ENCODE measurements at places on chromosomes 12 and 14.

GRCh38 chr12:84421103-84421502, 491.5 kb downstream of the SLC6A15 start:
- DNase-seq, result no peak

DNA sequence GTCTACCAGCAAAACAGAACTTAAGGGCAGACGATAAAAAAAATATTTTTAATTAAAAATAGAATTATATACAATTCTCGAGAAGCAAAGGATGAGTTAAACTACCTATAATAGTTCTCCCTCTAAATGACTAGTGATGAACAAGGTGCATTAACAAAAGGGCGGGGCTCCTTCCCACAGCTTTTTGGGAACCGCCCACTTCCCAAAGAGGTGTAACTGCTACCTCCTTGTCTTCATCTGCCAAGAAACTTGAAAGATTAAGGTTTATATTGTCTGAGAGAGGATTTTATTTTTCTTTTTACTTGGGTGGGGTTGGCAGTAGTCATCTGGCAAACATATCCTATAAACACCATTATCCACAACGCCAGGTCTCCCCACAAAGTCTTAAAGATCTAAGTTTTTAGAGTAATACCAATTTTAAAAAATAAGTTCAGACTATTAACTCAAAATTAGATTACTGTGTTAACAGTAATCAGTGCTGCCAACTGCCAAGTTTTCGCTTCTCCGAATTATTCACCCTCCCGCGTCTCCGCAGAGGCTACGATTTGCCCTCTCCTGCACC, 938 bp downstream of the RALGAPA1 start:
- DNase-seq, result peak; percentile 43

DNA sequence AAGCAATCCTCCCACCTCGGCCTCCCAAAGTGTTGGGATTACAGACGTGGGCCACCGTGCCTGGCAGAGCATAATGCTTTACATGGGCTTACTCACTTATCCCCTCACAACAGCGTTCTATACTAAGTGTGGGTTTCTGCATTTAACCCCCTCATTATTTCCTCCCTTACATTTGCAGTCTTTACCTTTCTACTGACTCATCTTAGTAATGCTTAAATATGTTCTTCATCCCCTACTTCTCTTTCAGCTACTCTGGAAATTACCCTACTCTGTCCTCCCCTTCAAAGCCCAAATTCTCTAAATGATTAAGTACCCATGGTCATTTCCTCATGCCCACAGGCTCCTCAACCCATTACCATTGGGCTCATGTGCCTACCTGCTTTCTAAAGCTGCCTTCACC, 40.7 kb downstream of the NKX2-1 start:
- DNase-seq, result no peak

DNA sequence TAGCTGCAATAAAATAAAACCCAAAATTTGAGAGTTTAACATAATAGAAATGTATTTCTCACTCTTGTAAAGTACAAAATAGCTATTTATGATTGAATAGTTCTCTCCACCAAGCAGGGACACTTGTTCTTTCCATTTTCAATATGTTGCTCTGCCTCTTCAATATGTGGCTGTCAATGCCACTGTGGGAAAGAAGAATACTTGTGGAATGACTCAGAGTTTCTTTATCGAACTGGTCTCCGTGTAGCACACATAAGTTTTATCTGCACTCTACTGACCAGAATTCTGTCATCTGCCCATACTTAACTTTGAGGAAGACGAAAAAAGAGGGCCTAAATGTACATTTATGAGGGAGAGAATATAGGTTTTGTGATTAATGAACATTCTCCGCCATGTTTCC, 256.9 kb downstream of the ATXN7L3B start:
- no peak for DNase-seq

DNA sequence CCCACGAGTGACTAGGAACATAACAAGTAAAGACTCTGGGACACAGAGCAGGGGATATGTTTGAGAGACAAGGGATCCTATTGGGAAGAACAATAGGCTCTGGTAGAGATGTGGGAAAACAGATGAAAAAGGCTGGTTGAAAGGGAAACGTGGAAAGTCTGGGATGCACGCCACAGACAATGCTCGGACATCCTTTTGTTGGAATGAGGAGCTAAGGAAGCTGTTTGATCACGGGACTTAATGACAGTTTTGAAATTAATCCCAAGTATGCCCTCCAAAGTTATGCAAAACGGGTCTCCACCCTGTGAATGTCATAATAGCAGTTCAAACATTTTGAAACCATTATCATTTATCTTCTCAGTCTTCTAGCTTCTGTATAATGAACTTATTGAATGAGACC, 31.7 kb upstream of the ANO2 start:
- no peak for DNase-seq

GRCh38 chr12:77949943-77950342, 119.2 kb downstream of the NAV3 start:
- DNase-seq, result no peak

- DNase-seq, result no peak
Measured at GRCh38 chr12:46958053-46958452, 121.4 kb upstream of the PCED1B start.

GRCh38 chr12:122021193-122021821, 377 bp upstream of the BCL7A start:
- no peak for DNase-seq

DNA sequence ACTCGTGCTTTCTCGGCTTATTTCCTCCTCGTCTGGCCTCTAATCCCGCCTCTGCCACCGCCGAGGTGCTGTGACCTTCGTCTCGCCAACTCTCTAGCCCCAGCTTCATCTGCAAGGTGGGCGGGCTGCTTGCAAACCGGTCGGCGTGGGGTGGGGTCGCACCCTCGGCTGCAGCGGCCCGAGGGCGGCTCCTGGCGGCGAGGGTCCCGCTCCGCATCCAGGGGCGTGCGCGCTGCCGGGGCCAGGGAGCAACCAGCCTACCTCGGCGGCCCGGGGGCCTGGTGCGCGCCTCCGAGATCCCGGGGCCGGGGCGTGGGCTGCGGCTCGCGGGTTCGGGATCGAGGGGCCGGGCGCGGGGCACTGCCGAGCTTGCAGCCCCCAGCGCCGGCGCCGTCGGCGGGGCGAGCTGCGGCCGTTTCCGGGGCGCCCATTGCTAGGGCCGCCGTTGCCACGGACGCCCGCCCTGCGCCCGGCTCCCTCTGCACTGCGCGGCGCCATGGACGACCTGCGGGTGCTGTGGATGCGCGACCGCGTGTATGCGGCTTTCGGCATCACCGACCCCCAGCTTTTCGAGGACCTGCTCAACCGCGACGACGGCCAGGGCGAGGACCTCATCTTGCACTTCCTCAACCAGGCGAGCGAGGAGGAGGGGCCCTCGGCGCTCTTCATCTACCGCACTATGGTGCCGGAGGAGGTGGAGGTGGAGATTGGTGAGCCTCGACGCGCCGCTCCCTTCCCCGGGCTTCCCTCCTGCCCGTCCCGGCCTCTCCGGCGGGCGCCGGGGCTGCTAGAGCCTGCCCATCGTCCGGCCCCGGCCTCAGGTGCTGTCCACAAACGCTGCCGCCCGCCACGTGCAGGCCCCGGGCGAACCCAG, at the start of gene DNAH10:
Gene DNAH10, plus strand, starts transcription at position 461 of the 874 bp plus-strand sequence. Its CDS starts 36 bp downstream, at position 497.
- peak; percentile 32 for DNase-seq

GRCh38 chr12:89019439-89020120, 332.7 kb downstream of the DUSP6 start:
- peak; percentile 79 for DNase-seq

GRCh38 chr12:116358536-116358892, 81.0 kb upstream of the MED13L start:
- DNase-seq, result no peak

GRCh38 chr12:108685469-108686260, 45.7 kb downstream of the CORO1C start:
- no peak for DNase-seq

DNA sequence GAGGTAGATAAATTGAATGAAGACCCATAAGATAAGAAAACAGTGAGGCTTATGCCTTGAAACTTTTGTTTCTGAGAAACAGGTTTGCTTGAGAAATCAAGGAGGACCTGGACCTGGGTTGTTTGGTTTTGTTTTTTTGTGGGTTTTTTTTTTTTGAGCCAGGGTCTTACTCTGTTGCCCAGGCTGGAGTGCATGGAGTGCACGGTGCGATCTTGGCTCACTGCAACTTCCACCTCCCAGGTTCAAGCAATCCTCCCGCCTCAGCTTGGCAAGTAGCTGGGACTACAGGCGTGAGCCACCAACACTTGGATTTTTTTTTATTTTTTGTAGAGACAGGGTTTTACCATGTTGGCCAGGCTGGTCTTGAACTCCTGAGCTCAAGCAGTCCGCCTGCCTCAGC, 9.0 kb upstream of the PPTC7 start:
- no peak for DNase-seq

GRCh38 chr12:62861586-62861985, 73.4 kb downstream of the PPM1H start:
- DNase-seq, result no peak

- no peak for DNase-seq
Measured at GRCh38 chr14:47284283-47284682, 391.1 kb downstream of the MDGA2 start.

GRCh38 chr12:58242796-58243630, 301.6 kb downstream of the ATP23 start:
- no peak for DNase-seq

Measured in CD4-positive, alpha-beta T cell treated with Interleukin-21 for 1 hour (primary cell).